Skin of body (tissue), 3 donors: ENCODE measurements at places on chromosomes 12 and 14. TPM values are rescaled to one million over a fixed set of nuclear protein-coding genes. Genes with fewer than 3 reads are reported as not detected.

P2RX2 gene
- total RNA-seq = not detected

GRCh38 chr12:121857322-121858246, 1.1 kb downstream of the HPD start:
- no peak for DNase-seq

DNA sequence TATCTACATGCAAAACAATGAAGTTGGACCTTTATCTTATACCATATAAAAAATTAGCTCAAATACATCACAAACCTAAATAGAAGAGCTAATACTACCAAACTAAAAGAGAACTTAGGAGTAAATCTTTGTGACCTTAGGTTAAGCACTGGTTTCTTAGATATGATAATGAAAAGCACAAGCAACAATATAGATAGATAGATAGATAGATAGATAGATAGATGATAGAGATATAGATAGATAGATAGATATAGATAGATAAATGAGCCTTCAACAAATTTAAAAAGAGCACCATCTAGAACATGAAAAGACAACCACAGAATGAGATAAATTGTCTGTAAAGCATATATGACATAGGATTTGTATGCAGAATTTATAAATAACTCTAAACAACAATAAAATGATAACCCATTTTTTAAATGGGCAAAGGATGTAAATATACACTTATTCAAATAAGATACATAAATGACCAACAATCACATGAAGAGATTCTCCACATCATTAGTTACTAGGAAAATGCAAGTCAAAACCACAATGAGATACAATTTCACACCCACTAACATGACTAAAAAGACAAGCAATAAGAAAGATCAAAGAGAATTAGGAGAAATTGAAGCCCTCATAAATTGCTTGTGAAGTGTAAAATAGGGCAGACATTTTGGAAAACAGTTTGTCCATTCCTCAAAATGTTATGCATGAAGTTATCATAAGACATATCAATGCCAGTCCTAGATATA, 293.7 kb downstream of the BTG1 start:
- DNase-seq = no peak

TMPRSS12 gene
- total RNA-seq = not detected

DNA sequence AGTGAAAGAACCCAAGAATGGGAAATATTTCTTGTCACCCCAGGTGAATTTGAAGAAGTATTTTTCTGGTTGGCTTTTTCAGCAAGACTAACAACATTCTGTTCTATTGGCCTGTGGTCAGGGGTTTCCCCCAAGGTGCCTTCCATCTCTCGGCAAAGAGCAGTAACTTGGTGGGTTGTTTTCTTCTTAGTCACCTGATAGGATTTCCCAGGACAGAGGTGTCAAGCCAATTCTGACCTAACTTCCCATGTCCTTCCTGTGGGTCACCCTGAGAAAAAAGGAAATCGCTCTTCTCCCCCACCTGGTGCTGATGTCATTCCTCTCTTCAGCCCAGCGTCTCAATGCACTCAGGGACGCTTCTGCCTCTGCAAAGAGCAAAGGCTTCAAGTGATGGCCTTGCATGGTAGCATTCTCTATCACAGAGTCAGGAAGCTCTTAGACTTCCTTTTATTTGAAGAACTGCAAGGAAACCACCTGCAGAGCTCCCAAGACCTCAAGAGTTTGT, 16.1 kb upstream of the IFNG start:
- DNase-seq = no peak

- no peak for DNase-seq
Measured at GRCh38 chr12:59698600-59698999, 102.8 kb downstream of the SLC16A7 start.

- peak; percentile 10 for DNase-seq
Measured at GRCh38 chr12:89390802-89391673, 38.7 kb upstream of the DUSP6 start.
